H9 (cell line): ENCODE measurements at places on chromosomes 4 and X. TPM values are rescaled to one million over a fixed set of nuclear protein-coding genes. Genes with fewer than 3 reads are reported as not detected.

The P2RY8 gene
- total RNA-seq, result not detected in 2 replicates

- no peak for DNase-seq
Measured at GRCh38 chr4:66926687-66927086, 618.6 kb downstream of the CENPC start.

DNA sequence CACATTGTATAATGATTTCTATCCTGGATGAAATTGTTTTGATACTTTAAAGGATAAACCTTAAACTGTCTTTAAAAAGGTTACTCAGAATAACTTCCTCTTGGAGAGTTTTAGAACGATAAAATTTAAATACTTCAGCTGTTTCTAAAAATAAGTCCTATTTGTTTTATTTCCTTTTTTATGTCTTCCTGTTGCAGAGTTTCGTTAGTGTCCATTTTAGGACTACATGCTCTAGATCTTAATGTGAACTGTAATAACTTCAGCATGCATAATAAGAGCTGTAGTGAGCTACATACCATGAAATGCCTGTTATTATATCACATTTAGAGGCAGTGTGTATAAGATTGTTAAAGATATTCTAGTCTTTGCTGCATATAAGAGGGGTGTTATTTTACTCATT, 14.6 kb downstream of the ATP10D start:
- DNase-seq, result no peak

DNA sequence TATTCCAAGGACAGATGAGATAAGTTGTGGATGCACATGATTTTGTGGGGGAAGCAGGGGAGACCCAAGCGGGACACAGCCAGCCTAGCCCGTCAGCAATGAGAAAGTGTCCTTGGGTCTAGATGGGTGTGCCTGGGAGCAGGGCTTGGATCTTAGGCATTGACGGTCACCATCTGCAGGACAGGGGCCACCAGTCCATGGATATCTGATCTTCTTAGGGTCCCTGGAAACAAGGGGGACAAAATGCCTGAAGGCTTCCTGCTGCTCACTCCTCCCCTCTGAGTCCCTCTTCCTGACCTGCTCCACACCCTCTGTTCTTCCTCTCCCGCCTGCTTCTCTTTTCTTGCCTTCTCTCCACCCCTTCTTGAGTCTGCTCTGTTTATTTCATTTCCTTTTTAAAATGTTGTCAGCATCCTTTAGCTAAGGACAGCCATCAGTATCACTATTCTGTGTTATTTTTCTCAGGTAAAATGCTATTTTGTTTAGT, 298.4 kb downstream of the RAPGEF2 start:
- DNase-seq, result no peak

GRCh38 chr4:42101446-42101975, 50.9 kb downstream of the BEND4 start:
- DNase-seq, result no peak

- DNase-seq, result no peak
Measured at GRCh38 chrX:78693536-78693935, 34.4 kb upstream of the RTL3 start.

DNA sequence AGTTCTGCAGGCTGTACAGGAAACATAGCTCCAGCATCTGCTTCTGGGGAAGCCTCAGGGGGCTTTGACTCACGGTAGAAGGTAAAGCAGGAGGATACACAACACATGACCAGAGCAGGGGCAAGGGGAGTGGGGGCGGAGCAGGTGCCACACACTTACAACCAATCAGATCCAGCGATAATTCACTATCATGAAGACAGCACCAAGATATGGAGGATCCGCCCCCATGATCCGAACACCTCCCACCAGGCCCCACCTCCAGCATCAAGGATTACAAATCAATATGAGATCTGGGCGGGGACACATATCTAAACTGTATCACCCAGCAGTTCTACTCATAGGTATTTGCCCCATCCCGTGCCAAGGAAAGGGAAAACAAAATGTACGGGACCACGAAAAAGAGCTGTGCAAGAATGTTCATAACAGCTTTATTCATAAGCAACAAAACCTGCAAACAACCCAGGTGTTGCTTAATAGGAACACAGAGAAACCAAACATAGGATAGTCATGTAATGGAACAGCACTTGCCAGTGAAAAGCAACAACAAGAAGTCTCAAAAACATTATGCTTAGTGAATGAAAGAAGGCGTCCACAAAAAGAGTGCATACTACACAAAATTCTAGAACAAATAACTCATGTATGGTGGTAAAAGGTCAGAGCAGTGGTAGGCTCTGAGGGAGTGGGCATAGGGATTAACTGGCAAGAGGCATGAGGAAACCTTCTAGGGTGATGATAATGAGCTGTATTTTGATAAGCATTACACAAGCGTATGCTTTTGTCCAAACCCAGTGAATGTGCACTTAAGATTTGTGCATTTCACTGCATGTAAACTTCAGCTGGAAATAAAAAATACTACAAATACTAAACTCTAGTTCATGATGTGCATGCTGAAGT, 130.9 kb upstream of the FAM9B start:
- no peak for DNase-seq
